Breast epithelium (tissue), 4 donors: ENCODE measurements at places on chromosomes 2 and 18. TPM values are rescaled to one million over a fixed set of nuclear protein-coding genes. Genes with fewer than 3 reads are reported as not detected.

GRCh38 chr2:238761868-238762267, 86.0 kb upstream of the TWIST2 start:
- no peak for DNase-seq

- DNase-seq: no peak
Observed at GRCh38 chr2:21916934-21917522, 793.3 kb downstream of the TDRD15 start.

- DNase-seq: no peak
Observed at GRCh38 chr2:227365833-227366232, 13.3 kb downstream of the TM4SF20 start.

GRCh38 chr2:74205596-74205995, 7.2 kb downstream of the MTHFD2 start:
- DNase-seq: peak; percentile 86

DNA sequence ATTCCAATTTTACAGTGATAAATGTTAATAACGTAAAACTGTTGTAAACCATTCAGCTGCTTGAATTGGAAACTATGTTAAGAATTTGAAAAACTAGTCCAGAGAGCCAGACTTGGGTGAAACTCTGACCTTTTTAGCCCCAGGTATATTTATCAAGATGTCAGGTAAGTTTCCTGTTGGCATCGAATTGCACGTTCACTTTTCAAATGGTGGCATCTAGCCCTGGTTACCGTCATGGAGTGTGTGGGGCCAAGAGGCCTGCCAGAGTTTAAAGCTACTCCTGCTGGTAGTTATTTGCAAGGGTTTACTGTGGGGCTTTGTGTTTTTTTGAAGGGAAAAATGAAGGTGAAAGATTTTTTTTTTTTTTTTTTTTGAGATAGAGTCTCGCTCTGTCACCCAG, 109.9 kb downstream of the WDSUB1 start:
- DNase-seq: no peak

- no peak for DNase-seq
Observed at GRCh38 chr2:9222893-9223287, 16.3 kb downstream of the ASAP2 start.

DNA sequence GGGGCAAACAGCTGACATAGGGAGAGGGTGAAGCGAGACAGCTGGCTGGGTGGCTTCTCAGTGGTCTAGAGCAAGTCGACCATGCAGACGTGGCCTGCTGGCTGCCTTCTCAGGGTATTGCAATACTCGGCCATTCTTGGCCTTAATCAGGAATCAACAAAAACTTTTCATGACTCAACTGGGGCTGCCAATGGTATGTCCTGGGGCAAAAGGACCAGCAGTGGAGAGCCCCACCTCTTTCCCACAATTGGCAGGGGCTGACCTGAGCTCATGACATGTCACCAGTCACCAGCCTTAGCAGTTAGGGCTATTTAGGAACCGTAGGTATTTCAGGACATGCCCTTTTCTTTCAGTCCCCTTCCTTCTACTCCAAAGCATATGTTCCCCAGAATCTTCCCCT, 19.1 kb downstream of the PLA2R1 start:
- no peak for DNase-seq

GRCh38 chr2:65204461-65205210, 23.0 kb upstream of the ACTR2 start:
- no peak for DNase-seq

DNA sequence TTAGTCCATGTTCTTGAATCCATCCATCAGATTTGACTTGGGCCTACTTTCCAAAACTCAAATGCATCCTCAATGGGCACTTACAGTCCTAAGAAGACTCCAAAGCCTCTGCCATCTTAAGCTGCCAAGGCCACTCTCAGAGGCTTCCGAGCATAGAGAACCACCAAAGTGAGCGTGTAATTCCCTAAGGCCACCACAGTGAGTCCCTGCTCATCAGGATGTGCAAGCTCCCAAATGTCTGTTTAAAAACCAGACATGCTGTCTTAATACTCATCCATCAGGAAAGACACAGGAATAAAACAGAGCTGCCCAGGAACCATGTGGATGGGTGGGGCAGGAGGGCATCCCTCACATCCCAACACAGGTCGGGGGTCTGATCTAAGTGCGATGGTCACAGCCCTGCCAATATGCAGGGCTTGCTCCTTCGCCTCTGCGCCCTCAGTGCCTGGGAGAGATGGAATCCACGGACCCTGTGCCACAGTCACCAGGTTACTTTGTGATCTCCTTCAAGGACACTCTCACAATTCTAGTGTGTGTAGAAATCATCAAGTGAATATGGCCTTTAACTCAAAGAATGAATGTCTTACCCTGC, 80.4 kb downstream of the POLR1A start:
- no peak for DNase-seq

- no peak for DNase-seq
Observed at GRCh38 chr2:155701721-155702120, 630.8 kb downstream of the NR4A2 start.

DNA sequence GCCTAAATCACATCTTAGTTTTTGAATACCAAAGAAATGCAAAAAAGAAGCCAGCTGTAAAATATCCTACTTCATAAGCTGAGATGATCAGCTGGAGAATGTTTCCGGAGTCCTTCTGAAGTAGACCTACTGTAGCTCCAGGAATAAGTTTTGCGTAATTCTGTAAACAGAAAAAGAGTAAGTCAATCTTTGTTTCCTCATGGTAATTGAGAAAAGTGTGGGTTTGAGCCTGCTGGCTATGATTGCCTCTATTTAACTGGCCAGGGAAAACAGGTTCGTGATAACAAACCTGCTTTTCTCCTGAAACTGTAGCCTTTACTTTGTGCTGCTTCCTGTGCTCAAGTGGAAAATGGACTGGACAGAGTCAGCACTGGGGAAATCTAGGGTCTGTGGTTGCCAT, 58.2 kb downstream of the ITGB6 start:
- DNase-seq: no peak

- no peak for DNase-seq
Observed at GRCh38 chr2:121171625-121172119, 113.3 kb downstream of the TFCP2L1 start.

GRCh38 chr2:117936871-117937428, 76.9 kb downstream of the CCDC93 start:
- DNase-seq: no peak

- no peak for DNase-seq
Observed at GRCh38 chr18:68623342-68623741, 91.6 kb downstream of the TMX3 start.

DNA sequence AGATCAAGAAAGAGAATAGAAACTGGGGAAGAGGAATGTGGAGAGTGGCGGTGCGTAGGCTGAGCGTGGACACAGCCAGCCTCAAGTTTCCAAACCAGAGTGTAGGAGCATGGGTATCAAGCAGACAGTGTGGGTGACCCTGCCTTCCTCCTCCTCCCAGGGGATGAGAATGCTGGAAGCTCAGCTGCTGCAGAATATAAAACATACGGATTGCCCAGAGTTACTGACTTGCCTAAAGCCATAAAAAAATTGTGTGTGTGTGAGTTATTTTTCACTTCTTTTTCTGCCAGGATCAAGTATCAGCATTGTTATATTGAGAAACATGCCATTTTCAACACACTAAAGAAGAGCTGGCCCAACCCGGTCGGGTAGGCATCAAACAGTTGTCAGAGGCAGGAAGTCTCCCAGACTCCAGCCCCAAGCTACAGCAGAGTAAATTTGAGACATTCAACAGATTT, 333.3 kb upstream of the ACVR2A start:
- DNase-seq: peak; percentile 39

DNA sequence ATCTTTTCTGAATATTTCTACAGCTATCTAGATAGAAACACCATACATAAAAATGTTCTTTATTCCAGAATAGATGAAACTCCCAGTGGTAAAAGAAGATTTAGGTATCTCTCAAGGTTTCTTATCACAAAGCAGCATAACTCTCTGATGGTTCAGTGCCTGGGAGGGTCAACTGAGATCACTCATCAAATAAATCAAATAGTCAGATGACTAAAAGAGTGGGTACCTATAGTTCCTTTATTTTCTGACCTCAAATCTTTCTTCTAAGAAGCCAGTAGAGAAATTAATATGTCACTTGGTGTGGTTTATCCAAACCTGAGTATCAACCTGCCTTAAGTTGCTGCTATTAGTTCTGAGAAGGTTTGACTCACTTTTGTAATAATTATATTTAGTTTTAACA, 120.9 kb downstream of the TMEFF2 start:
- no peak for DNase-seq

DNA sequence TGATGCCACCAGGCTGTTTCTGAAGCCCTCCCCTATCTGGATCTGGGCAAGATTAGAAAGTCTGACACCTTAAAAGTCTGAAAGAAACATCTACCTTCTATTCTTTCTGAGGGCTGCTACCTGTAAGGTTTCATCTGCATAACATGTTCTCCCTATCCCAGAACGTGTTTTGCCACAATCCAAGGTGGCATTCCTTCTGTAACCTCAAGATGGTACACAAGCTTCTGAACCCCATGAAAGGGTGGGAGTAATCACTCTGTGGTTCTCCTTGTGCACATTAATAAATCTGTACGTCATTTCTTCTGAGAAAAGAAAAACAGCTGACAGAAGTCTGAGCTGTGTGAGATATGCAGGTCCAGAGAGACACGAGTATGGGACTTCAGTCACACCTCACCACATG, 41.8 kb upstream of the MSH6 start:
- no peak for DNase-seq

GRCh38 chr2:53530126-53530525, 237.5 kb upstream of the CHAC2 start:
- DNase-seq: no peak

DNA sequence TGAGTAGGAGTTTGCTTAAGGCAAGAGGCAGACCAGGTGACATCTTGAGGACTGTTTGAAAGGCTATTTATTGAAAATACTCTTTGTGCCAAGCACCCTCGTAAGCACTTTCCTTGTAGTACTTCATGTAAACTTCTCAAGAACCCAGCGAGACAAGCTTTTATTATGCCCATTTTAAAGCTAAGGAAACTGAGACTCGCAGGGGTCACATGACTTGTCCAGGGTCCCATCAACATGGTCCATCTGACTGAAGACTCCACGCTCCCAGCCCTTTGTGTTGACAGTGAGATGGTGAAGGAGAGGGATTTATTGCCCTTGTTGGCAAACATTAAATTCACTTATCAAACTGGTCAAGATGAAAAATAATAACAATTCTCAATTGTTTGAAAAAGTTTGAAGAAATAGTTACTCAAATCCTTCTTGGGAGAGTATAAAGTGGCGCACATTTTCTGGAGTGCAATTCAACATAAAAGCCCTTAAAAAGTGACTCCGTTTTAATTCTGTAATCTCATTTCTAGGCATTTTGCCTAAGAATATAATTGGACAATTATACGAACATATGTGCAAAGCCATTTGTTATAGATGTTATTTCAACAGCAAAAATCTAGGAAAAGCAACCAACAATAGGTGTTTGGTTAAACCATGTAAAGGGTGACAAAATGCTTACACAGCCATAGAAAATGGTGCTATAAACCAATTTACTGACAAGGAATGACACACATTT, 270.5 kb upstream of the NCKAP5 start:
- no peak for DNase-seq

DNA sequence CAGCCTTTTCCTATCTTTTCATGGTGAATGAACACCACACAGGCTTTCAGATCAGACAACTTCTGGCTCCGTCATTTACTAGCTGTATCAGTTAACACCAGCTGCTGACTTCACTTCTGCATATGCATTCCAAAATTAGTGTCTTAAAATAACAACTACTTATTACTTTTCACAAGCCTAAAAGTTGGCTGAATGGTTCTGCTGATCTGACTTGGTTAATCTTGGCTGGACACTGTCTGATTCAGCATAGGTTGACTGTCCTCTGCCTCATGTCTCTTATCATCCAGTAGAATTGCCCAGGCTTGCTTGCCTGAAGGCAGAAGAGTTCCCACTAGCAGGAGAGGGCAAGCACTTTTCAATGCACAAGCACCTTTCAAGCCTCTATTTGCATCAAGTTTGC, 72.7 kb downstream of the MARCHF4 start:
- no peak for DNase-seq

The CFAP221 gene
- 3.5 TPM for total RNA-seq

The PDE11A gene
- total RNA-seq: 2.2 TPM

The DDX18 gene
- total RNA-seq: 50.8 TPM

The CDCA7 gene
- 2.3 TPM for total RNA-seq

The RMDN2 gene
- 14.4 TPM for total RNA-seq

The CRYGC gene
- not detected for total RNA-seq

The TUBA4B gene
- total RNA-seq: not detected

The TRIM43 gene
- not detected for total RNA-seq

The FAM110C gene
- total RNA-seq: 30.7 TPM

The ACVR1C gene
- 8.0 TPM for total RNA-seq

The TRIM54 gene
- total RNA-seq: 0.15 TPM
